NCI-H2081 (cell line): ENCODE measurements at places on chromosomes 2 and 18.

DNA sequence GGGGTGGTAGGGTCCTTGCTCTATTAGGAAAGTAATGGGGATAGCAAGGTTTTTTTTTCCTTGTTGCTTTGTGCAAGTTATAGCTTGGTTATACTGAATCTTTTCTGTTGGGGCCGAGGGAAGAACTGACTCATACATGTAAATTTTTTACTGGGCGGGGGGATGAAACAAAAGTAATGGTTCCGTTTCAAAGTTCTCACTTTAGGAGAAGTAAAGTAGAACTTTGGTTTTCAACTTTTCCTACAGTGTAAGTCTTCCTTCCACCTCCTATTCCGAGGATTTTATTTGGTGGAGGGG is 1.1 kb downstream of the AFTPH start:
- no peak for DNase-seq

DNA sequence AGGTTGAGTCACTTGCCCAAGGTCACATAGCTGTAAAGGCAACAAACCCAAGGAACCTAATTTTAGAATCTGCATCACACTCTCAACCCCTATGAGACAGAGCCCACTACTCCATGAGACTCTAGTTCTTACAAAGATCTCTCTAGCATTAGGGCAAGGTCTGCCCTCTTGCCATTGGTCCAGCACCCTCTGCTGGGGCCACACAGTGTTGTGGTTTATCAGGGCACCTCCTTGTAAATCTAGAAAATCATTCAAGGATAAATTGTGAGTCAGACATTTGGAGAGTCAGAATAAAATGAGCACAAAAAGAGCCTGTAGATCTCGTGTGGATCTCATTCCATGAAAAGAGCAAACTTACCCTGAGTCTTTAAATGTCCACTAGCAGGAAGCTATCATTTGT is 91.2 kb downstream of the SLC8A1 start:
- no peak for DNase-seq

- DNase-seq = no peak
These were observed 303.2 kb upstream of the REV1 start for GRCh38 chr2:99793022-99793421.

DNA sequence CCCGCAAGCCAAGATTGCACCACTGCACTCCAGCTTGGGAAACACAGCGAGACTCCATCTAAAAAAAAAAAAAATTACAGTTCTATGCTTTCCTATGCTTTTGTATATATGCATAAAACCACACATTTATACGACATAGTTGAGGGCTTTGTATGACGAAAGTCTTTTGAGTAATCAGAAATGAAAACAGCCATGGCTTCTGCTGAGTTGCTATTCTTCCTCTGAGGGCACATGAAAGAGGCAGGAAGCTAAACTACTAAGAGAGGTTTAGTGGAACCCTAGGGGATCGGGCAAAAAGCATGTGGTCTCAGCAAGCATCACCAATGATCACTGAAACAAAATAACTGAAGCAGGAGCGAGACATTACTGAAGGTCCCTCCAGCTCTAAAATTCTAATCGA is 99.6 kb downstream of the ZAP70 start:
- no peak for DNase-seq

GRCh38 chr18:54261894-54262293 is 7.4 kb upstream of the POLI start:
- no peak for DNase-seq

DNA sequence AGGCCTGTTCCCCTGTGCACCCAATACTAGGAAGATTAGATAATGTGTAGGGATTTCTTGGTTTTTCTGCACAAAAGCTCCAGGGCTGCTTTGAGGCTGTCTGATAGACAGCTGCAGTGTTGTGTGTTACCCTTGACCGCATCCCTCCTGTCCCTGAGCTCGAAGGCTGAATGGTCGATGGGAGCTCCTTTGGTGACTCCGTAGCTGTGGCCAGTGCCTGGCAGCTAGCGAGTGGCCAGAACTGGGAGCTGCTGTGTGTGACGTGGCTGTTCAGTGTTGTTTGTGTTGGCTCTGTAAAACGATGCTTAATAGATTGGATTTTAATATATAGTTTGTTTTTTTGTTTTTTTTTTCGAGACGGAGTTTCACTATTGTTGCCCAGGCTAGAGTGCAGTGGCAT is 170.0 kb downstream of the AGAP1 start:
- no peak for DNase-seq

DNA sequence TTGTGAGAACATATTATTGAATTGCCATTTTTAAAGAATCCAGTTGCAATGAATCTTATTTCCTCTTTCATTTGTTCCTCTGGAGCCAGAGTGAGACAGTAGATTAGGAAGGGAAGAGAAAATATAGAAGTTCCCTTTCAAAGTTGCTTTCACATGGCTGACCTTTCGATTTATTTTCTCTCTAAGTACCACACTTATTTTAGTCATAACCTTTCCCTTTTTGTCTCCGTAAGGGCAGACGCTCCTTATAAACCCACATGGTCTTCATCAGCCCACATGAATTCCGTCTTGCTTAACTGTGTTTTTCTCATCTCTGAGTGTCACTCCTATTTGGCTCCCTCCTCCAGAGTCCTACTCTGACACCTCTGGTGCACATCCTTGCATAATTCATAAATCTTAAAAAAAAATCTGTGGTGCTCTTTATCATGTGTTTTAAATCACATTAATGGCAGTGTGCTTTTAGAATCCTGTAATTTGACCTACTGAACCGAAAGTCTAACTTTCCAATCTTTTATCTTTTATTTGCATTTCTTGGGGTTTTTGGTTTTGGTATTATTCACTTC is 38.5 kb upstream of the ZNF396 start:
- no peak for DNase-seq

DNA sequence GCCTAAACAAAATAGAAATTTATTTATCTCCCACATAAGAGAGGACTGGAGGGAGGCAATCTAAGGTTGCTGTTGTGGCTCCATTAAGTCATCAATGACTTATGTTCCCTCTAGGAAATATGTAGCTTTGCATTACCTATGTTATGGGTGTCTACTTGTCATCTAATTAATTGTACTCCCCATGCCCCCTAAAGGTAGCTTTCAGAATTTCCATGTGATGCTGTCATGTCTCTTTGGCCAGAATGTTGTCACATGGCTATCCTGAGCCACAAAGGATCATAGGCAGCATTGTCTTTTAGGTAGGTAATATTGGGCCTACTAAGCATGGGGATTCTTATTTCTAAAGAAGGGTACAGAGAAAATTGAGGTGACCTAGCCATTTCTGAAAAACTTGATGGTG is 935.6 kb upstream of the FANCL start:
- DNase-seq = no peak

DNA sequence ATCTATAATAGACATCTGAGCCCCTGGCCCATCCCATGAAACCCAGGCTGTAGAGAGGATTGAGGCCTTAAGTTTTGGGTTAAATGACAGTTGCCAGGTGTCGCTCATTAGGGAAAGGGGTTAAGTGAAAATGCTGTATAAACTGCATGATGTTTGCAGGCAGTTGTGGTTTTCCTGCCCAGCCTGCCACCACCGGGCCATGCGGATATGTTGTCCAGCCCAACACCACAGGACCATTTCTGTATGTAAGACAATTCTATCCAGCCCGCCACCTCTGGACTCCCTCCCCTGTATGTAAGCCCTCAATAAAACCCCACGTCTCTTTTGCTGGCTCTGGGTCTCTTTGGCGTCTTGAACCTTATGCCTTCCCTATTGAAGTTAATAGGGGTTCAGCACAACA is 110.7 kb downstream of the XRCC5 start:
- DNase-seq = no peak

- no peak for DNase-seq
These were observed 118.4 kb downstream of the TSN start for GRCh38 chr2:121873864-121874263.

- no peak for DNase-seq
These were observed 2.3 kb upstream of the PLEK start for GRCh38 chr2:68362749-68363148.

DNA sequence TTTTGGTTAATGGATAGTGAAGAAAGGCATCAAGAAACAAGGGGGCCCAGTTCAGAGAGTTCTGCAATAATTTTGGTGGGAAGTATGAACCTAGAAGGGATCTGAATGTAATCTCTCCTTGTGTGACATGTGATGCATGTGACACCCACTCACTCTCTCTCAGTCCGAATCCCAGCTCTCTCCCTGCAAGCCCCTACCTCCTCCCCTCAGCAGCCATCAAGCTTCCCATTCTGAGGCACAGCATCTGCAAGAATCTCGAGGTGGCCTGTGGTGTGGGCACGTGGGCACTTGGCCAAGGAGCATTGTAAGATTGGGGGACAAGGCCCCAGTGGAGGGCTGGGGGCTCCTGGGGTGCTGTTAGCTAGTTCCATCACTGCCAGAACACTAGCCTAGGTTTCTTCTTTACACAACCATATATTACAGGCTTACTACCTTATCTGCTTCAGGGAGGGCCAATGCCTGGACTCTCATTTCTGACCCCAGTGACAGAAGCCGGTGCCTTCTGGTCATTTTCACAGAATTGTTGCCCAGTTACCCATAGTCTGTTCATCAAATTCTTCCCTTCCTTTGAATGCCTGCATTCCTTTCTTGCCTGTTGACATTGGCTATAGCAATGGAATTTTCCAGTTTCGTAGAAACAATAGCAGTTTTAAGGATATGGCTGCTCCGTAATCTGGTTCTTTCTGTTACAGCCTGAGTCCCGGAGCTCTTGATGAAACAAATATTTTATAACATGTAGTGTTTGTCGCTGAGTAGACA is 13.3 kb upstream of the LCLAT1 start:
- DNase-seq = no peak

DNA sequence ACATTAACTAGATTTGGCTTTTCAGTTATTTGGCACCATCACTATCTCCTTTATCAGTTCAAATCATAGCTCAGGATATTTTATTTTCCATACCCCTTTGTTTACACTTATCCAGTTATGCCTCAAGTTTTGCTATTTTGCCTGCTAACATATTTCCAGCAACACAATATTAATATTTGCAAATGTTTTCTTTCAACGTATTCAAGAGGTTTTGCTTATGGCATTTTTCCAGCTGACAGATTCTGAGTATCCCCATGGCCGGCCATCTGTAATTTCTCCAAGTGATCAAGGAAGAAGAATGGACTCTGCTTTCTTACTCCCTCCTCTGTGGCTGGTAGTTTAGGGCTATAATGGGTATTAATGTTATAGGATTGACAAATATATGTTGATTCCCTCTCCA is 49.4 kb downstream of the RND3 start:
- DNase-seq = no peak

DNA sequence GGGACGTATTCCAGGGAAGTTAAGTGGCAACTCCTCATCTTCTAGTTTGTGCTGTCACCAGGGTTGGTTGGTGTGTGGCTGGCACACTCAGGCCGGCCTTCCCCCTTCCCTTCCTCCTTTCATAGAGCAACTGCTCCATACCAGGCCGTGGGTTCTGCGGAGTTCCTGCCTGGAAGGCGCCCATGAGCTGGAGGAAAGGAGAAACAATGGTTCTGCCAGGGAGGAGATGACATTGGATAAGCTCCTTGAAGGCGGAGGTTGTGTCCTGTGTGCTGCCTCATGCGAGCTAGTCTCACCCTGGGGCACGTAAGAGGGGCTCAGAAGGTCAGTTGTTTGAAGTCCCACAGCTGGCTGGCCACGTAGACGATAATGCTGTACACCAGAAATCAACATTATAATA is 19.2 kb downstream of the ASAP2 start:
- no peak for DNase-seq

DNA sequence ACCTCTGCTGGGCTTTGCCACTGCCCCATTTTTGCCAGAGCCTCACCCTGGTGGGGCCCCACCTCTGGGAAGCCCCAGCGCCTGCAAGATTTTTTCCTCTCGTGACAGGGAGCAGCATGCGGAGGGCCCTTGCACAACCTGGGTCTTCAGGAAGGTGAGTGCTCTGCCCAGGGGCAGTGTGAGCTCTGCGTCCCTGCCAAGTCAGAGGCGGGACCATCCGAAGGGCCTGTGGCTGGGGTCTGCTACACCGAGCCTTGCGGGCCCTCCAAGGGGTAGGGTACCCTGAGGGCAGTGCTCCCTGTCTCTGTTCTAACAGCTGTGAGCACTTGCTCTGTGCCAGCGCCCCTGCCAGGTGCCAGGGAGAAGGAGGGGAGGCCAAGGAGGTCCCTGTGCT is 5.8 kb upstream of the ODC1 start:
- no peak for DNase-seq

DNA sequence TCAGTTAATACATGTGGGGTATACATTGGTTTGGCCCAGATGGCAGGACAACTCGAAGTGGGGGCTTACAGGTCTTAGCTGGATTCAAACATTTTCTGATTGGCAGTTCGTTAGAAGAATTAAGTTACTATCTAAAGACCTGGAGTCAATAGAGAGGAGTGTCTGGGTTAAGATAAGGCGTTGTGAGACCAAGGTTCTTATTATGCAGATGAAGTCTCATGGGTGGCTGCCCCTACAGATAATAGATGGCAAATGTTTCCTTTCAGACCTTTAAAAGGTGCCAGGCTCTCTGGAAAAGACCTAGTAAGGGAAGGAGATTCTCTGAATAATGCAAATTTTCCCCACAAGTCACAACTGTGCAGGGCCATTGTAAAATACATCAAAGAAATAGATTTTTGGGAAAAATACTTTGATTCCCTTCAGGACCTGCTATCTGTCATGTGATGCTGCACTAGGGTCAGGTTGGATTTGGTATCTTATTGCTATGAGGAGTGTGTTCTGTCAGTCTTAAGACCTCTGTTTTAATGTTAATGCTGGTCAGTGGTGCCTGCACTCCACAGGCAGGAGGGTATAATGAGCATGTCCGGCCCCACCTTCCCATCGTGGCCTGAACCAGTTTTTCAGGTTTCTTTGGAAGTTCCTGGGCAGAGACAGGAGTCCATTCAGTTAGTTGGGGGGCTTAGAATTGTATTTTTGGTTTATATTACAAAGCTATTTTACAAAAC is 14.3 kb upstream of the MC5R start:
- DNase-seq = no peak

DNA sequence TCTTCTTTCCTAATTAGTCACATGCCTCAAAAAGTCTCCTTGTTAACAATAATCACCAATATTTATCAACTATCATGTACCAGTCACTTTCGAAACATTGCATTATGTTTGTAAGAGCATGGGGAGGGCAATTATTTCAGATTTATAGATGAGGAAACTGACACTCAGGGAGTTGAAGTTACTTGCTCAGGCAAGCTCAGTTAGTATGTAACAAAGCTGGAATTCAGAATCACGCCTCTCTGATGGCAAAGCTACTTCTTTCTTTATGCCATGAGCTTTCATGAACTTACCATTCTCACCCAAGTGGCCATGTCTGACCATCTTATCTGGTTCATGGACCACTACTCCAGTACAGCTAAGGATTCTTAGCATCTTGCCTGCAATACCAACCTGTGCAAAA is 183.4 kb upstream of the TANK start:
- DNase-seq = no peak

- no peak for DNase-seq
These were observed 60.8 kb downstream of the GPR39 start for GRCh38 chr2:132477436-132477835.

- DNase-seq = no peak
These were observed 62.7 kb downstream of the MBP start for GRCh38 chr18:77069931-77070330.
